ENCODE measurements at places on chromosomes 11 and 22.

DNA sequence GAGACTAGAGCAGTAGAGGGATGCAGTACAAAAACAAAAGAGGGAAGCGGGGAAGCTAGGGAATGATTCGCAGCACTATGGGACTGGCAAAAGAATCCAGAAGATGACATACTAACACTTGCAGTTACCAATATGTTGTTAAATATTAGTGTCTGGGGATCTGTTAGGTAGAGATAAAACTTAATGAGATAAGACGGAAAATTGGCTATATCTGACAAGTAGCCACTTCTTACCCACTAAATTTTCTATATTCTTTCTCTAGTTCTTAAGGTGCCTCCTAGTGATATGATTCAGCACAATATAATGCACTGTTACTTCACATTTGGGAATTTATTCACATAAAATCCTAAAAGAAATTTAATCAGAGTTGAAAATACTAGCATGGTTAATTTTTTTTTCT, 30.8 kb downstream of the CCDC90B start:
- DNase-seq: no peak

- no peak for DNase-seq
Observed at GRCh38 chr22:28998681-28999080, 63.0 kb downstream of the C22orf31 start.

GRCh38 chr22:22666307-22667091, 22.1 kb downstream of the GGTLC2 start:
- no peak for DNase-seq

GRCh38 chr22:24730864-24731263, 43.7 kb downstream of the PIWIL3 start:
- no peak for DNase-seq

DNA sequence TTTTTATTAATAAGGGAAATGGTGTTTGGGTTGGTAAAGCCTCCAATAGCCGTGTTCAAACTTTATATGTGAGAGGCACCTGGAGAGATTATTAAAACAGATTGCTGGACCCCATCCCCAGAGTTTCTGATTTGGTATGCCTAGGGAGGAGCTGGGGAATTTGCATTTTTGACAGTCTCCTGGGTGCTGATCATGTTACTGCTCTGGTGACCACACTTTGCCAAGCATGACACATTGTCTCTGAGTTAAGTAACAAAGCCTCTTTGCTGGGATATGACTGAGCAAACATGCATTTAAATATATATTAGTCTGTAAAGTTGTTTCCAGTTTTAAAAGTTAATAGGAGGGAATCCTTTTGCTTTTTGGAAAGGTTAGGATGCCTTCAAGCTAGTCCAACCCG, 140.4 kb downstream of the NAV2 start:
- DNase-seq: no peak

GRCh38 chr11:86346513-86346912, 28.2 kb upstream of the CCDC81 start:
- DNase-seq: no peak

DNA sequence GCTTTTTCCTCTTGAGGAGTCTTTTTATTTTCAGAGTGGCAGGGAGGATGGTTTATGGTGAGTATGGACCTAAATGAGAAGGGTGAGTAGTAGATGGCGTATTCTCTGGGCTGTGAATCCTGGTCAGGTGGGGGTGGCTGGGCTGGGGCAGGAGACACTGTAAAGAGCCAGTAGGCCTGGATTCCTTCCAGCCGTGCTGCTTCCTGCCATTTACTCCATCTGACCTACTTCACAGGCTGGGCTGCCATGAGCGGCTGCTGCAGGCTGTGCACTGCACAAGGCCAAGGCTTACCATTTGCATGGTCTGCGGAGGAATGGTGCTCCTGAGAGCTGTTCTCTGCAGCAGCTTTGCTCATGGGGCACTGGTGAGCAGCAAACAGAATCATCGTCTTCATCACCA, 297.6 kb downstream of the KIRREL3 start:
- DNase-seq: no peak

- DNase-seq: no peak
Observed at GRCh38 chr11:70145071-70145470, 58.0 kb upstream of the FADD start.

DNA sequence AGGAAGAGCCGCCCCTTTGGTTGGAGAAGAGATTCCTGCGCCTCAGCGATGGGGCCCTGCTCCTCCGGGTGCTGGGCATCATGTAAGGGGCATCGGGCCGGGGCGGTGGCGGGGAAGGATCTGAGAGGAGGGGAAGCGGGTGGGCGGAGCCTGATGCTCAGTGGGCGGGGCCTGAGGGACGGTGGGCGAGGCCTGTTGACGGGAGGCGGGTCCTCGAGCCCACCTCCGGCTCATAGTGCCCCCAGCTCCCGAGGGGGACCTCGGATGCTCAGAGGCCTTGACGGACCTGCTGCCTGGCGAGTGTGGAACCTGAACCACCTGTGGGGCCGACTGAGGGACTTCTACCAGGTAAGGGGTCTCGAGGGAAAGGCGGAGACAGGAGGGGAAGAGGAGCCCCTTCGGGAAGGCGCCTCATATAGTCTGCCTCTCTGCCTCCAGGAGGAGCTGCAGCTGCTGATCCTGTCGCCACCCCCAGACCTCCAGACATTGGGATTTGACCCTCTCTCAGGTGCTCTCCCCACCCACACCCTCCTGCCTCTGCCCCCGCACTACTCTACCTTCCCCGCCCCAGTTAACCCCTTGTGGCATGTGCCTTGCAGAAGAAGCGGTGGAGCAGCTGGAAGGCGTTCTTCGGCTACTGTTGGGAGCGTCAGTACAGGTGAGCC, 799 bp downstream of the CCDC88B start:
- peak; percentile 69 for DNase-seq

DNA sequence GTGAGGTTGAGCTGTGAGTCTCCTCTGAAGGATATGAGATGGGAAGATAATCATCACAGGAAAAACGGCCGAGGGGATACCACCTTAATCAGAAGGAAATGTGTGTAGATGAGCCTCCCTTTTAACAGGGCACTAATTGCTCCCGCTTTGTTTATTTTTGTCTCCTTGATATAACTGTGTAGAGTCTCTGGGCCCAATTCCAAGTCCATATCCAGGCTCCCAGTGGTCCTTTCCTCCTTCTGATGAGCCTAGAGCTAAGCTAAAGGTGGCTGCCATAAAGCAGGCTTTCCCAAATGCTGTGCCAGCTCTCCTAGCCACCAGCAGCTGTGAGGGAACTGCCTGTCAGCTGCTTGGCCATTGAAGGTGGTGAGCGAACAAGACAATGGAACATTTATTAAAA, 17.1 kb upstream of the CCDC90B start:
- DNase-seq: no peak

- DNase-seq: no peak
Observed at GRCh38 chr11:16893456-16894066, 120.7 kb downstream of the PLEKHA7 start.

DNA sequence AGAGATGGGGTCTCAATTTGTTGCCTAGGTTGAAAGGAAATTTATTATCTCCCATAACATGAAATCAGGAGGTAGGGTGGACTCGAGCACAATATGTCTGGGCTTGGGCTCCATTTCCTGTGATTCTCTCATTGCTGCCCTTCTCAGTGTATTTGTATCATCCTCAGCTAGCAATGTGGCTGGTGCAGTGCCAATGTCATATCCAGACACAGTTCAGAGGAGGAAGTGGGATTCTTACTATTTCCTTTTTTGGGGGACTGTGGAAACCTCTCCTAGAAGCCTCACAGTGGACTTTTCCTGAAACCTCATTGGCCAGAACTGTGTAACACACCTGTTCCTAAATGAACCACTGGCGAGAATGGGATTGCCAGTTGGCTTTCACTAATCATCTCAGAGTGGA, 21.0 kb upstream of the SWAP70 start:
- no peak for DNase-seq

GRCh38 chr11:16049611-16050010, 306.7 kb downstream of the SOX6 start:
- DNase-seq: no peak

DNA sequence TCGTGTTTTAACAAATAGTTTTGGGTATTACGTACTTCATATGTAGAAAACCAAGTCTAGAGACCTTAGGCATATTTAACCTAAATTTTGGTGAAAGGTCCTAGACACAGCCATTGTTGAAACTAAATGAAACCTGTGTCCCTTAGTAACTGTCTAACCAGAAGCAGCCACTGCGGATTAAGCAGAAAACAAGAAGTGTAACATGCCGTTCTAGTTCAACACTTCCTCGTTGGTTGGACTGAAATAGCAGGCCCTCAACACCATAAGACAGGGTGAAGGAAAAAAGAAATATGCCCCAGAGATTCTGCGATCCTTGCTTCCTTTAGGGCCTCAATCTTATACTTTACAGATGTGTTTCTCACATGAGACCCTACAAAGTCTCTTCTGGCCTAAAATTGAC, 2.0 kb downstream of the NAA40 start:
- DNase-seq: no peak

GRCh38 chr11:113674397-113674685, 31.8 kb downstream of the TMPRSS5 start:
- DNase-seq: no peak

DNA sequence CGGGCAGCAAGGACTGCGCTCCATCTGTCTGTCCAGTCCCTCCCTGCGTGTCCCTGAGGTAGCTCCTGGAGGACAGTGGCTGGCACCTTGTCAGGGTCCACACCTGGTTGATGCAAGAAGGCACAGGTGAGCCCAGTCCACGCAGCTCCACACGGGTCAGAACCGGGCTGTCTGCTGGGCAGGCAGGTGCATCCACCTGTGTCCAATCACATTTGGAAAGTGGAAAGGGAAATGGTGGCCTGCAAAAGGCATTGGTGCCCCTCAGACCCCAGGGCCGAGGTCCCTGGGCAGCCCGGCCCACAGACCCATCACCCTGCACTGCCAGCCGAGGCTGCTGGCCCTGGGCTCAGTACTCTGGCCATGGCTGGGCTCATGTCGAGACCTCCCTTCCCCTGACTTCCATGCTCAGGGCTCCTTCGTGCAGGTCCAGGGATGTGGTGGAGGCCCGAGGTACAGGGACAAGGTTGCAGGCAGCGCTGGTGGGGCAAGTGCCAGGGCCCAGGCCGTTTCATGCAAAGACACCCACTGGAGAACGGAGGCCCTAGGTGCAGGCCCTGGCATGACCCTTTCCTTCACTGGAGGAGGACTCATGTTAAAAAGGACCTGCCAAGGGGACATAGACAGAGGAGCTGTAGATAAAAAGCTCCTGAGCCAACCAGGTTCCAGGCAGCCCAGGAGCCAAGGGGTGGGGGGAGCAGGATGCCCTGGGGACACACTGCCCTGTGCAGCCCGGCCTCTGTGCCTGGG, 38.9 kb upstream of the TH start:
- no peak for DNase-seq

- no peak for DNase-seq
Observed at GRCh38 chr11:574632-575312, 1.5 kb upstream of the PHRF1 start.

DNA sequence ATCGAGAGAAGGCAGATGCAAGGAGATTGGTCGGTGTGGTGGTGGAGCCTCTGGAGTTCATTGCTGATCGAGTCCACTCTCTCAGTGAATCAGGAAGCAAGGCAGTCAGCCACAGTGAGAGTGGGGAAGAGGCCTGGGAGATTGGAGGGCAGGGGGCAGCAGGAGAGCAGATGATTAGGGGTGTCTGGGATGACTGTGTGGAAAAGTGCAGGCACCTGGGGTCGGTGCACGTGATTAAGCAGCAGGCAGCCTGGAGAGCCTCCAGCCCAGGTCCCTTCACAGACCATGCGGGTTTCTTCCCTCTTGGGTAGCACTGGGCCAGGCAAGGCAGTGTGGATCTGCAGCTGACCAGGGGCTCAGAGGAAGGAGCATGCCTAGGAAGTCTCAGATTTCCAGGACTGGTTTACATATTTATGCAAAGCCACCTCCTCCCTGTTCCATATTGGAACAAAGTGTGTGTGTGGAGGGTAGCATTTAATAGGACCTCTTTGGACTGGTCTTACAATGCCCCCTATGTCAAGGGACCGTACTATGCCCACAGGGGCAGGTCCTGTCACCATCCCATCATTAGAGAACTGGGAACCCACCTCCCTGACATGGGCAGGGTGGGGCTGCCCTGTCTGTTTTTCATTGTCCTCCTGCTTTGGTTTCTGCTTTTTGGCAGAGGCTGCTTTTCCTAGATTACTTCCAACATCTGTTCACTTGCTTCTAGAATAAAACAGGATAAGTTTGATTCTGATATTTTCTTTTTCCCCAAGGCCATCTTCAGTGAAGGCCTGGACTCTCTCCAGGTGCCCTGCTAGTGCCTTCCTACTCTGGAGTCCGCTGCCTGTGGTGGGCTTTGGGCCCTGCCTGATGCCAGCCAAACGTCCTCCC, 14.0 kb upstream of the GDPD5 start:
- no peak for DNase-seq

GRCh38 chr11:35907648-35908431, 36.0 kb upstream of the LDLRAD3 start:
- DNase-seq: no peak

DNA sequence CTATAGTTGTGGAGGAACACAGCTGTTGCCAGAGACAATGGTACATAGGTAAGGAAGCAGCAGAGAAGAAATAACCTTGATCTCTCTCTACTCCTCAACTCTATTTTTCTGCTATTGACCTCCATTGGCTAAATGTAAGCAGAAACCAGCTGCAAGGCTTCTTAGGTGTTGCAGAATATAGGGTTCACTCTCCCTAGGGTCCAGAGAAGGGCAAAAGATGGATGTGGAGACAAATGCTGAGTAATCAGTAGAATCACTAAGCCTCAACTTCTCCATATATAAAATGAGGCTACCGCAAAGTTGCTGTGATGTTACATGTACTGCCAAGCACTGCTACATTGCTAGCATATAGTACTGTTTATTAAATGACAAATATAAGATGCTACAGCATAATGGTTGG, 120.6 kb downstream of the PDE3B start:
- no peak for DNase-seq

- DNase-seq: no peak
Observed at GRCh38 chr11:1193326-1194230, 29.3 kb upstream of the MUC5B start.

GRCh38 chr11:119586181-119586580, 142.8 kb downstream of the NECTIN1 start:
- DNase-seq: no peak

- no peak for DNase-seq
Observed at GRCh38 chr11:122198291-122198983, 82.4 kb upstream of the BLID start.

DNA sequence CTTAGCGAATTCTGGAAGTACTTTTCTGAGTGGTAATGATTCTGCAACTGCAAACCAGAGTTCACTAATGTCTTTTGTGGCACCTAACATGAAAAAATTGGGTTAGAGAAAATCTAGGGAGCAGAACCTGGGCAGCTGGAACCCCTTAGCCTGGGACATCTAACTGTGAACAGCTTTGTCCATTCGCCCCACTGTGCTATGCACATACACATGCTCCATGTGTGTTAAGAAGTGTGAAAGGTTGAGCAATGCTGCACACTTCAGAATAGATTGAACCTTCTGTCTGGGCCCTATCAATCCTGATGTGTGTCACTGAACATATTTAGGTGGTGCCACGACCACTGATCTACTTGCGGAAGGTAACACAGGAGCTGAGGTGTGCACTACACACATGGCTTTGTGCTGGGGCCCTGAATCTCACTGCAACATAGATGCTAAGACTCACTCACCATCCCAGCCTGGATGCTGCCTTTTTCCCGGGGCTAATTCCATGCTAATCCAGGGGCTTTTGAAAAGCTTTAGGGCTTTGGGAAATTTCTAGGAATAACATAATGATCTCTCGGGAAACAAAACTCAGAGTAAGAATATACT, 976.2 kb downstream of the NTM start:
- no peak for DNase-seq

- DNase-seq: no peak
Observed at GRCh38 chr22:38657045-38657909, 839 bp downstream of the CBY1 start.

GRCh38 chr22:22812031-22812905, 75.3 kb upstream of the IGLL5 start:
- no peak for DNase-seq

GRCh38 chr11:33874433-33874832, 17.4 kb downstream of the LMO2 start:
- DNase-seq: no peak
